ENCODE measurements at places on chromosomes 4 and X.

DNA sequence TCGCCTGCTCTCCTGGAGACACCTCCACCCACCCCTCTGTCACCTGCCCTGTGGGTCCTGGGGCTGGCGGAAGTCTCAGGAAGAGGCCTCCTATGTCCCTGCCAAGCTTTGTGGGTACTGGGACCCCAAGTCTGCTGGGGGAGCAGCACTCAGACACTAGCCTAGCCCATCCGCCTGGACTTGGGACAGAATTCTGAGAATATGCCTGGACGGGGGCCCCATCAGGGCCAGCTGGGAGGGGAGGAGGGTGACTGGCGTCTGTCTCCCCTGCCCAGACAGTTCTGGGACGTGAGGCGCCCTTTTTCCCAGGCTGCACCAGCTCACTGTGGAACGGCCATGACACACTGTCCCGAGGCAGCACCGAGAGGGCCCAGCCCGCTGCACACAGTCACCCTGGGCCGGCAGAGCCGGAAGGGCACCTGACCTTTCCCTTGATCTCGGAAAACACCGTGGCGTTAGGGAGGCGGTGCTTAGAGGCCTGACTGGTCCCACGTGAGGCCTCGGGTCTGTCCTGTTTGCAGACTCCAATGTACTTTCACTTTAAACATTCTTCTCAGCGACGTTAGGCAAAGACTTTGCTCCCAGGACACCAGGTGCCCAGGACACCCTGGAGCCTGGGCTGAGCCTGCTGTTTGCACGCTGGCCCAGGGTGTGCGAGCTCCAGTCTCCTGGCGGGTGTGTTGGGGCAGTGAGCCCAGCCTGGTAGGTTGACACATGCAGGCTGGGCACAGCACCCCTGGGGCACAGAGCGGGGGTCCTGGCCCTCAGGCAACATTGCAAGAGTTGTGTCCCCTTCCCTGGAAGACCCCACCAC, 700 bp downstream of the SLC26A1 start:
- no peak for DNase-seq

DNA sequence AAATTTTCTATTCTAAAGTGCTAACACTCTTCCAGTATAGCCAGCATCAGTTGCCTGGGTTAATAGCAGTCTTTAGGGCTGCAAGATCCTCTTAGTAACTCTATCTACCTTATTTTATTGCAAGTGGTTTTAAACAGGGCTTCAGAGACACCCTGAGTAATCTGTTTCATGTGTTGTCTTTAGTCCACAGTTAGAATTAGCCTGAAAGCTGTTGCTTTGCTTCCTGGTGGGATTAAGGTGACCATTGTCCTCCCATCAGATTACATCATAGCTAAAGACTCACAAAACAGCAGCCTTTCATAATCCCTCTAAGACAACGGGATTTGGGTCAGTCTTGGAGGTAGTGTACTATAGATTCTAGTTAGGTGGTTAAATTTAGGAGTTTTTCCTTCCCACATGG, 7.5 kb downstream of the UCHL1 start:
- DNase-seq = no peak

DNA sequence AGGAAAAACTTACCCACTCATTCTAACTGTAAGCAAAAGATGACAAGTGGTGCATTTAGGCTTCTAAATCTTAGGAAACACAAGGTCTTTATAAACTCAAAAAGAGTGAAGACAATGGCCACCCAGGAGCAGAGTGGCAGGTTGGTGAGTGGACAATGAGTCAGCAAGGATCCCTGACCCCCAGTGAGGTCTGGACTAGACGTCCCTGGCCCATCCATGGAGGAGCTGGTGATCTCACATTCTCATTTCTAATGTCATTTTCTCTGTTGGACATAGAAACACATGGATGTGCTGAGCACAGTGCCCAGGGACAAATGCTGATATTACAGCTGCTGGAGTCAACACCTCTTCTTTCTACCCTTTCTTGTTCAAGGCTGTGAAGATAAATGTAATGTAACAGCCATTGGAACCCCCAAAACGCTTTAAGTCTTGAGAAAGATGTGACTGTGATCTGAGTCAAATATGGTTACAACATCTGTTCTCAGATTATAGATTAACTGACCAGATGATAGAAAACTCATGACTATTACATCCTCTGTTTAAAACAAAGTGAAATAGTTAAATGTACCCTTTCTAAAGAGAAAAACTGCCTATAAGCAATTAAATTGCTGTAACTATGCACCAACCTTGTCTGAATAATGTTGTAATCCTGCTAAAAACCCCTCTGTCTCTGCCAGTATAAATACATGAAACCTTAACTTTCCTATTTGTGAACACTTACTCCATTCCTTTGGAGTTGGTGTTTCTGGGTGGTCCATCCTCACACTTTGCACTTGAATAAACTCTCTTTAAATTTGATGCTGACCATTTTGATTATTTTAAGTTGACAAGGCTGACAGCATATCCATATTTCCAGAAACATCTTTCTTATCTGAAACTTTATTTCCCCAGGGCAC, 92.7 kb downstream of the USP46 start:
- no peak for DNase-seq

DNA sequence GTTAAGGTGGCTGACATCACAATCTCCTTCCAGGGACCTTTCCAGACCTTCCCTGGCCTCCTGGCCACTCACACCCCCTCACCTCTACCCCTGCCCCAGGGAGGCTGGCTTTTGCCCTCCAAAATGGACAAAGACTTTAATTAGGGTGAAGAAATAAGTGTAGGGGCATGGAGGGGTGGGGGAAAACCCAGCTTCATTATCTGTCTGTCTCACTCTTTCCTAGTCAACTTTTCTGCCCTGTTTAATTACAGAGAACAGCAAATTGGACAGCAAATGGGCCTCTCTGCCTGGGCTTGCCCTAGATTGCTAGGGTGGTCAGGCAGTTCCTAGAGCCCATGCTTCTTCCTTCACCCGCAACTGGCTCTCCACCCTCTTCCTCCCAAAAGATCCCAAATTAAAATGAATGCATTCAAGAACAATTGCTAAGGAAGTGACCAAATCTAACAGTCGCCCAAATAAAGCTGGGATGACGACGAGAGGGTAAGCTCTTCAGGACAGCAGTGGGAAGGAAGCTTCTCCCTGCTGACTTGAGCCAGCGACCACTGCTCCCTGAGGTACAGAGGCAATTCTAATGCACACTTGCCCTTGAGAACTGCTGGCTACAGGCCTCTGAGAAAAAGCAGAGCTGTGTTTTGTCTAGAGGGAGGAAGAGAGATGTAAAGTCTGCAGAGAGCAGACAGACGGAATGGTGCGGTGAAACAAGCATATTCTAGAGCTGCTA, 12.4 kb downstream of the RAI2 start:
- DNase-seq = no peak

GRCh38 chr4:136925203-136925602, 607.1 kb downstream of the PCDH18 start:
- no peak for DNase-seq

Measured in muscle of leg (tissue), 16 donors.